AG09319 (cell line): ENCODE measurements at places on chromosomes 4 and X.

GRCh38 chr4:139668036-139668435, 2.4 kb downstream of the MGST2 start:
- no peak for DNase-seq

- DNase-seq = no peak
Observed at GRCh38 chr4:181685911-181686310, 557.3 kb upstream of the TENM3 start.

DNA sequence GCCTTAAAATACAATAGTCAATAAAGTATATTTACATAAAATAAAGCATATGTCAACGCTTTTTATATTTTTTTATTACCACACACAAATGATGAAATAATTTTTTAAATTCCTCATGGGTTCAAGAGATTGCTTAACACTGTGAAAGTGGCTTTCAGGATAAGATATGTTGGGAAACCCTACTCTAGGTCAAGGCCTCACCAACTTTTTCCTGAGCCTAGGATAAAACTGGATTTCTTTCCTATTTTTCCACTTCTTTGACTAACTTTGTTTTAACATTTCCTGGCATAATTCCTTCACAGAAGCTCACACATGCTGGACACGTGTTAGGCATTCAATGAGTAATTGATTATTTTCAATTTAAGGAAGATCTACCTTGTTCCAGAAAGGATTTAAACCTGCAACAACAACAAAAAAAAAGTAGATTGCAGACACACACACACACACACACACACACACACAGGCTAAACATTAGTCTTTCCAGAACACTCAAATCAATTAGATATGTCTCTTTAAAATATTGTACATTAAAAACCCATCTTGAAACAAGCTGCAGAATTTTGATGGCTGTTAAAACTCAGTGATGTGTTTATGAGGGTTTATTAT, 9.1 kb downstream of the KLB start:
- no peak for DNase-seq

DNA sequence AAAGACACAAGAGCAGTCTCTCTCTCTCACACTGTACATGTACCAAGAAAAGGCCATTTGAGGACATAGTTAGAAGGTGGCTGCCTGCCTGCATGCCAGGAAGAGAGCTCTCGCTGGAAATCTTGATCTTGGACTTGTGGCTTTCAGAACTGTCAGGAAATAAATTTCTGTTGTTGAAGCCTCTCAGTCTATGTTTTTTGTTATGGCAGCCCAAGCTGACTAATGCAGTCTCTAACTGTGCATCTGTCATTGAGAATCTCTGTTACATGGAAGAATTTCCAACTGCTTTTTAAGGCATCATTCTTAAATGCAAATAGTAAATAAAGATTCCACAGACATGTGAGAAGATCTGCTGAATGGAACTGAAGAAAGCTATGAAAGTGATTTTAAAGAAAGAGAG, 198.3 kb downstream of the PCDH10 start:
- DNase-seq = no peak

DNA sequence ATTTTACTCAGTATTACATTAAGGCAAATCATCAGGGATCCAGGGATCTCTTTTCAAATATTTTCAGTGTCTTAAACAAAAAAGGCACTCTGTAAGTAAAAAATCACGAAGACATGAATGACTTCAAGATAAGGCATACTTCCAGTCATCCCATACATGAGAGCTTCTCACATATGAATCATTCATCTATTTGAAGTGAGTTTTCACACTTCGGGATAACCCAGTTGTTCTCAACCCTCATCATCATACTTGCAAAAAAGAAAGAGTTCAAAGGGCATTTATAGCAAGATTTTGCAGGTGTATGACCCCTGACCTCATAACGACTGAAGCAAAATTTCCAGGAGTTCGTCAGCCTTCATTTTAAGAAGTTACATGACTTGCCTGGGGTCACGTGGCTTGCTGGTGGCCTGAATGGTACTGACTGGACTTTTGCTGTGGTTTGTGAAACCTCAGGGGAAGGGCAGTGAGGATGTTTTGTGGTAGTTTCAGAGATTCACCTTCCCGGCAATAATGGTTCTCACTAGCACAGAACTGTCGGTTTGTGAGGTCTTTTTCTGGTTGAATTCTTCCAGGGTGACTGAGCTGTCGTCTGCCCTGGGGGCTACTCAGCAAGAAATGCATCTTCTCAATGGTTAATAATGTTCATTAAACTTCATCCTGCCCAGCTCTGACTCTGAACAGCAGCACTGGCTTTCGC, 115.8 kb upstream of the SHISA3 start:
- no peak for DNase-seq

DNA sequence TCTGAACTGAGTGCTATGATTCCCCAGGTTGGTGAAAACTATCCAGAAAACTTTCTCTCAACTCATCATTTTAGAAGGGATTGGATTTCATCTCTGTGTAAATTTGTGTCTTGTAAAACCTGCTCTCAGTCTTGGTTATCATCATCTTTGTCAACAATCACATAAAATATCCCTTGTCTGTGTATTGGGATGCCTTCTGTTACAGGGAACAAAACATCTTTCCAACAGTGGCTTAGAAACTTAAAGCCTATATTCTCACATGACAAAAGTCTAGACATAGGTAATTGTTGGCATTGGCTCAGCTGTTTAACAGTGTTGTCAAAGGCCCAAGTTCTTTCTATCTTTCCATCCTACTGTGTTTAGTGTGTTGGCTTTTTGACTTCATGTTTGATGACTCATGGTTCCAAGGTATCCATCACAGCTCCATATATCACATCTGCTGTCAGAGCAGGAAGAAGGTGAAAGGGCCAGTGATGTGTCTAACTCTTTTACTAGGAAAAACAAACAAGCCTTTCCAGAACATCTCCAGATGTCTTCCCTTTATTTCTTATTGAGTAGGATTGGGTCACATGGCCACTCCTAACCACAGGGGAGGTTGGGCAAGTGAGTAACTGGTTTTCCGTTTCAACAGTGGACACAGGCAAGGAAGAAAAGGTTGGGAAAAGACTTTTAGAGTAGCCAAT, 65.0 kb downstream of the PHEX start:
- no peak for DNase-seq

- no peak for DNase-seq
Observed at GRCh38 chrX:136671006-136671610, 23.1 kb downstream of the CD40LG start.

DNA sequence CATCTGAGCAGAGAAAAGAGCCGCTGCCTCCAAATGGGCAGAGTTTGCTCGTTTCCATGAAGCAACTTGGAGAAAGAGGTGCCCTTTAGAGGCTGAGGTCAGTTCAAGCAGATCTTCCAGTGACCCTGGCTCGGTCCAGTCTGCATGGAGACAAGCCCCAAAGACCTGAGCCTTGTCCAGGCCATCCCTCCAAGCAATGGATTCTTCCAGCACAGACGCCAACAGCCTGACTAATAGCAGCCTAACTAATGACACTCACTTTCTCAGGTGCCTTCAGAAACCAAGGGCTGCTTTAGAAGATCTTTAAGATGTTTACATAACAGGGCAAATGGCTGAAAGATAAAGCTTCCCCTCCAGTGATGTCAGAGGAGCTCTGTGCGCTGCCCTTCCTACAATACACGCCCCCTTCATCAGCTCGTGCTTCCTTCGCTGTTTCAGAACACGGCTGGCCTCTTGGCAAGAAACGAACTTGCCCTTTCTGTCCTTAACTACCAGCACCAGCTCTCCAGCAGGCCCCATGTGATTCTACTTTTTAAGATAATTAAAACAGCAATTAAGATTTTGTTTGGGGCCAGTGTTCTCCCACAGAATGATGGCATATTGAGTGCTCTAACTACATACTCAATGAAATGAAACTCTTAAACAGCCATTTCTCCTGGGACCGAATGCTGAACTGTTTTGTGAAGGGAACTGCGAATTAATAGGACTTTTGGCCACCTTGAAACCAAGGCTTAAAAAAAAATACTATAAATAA, 119.0 kb downstream of the GPR143 start:
- no peak for DNase-seq

DNA sequence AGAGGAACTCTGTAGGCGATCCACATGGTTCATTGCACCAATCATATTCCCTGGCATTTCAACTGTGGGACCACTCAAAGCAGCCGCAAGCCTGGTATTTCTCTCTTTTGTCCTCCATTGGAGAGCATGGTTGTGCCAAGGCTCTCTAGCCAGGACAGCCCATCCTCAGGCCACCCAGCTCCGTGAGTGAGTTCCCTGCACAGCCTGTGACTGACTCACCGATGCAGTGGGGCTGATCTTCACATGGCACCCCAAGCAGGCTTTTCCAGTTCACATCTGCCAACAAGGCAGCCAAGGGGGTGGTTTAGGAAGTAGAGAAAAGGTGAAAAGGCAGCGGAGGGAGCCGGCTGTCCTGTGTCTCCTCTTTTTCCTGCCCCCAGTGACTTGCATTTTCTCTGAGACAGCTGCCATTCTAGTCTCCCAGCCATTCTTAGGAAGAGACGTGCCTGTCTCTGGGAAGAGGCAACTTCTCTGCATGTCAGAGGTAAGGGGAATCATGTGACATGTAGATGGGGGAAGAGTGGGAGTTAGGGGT, 69.2 kb downstream of the MID1IP1 start:
- DNase-seq = no peak

GRCh38 chr4:73883306-73883705, 14.1 kb downstream of the CXCL1 start:
- no peak for DNase-seq

DNA sequence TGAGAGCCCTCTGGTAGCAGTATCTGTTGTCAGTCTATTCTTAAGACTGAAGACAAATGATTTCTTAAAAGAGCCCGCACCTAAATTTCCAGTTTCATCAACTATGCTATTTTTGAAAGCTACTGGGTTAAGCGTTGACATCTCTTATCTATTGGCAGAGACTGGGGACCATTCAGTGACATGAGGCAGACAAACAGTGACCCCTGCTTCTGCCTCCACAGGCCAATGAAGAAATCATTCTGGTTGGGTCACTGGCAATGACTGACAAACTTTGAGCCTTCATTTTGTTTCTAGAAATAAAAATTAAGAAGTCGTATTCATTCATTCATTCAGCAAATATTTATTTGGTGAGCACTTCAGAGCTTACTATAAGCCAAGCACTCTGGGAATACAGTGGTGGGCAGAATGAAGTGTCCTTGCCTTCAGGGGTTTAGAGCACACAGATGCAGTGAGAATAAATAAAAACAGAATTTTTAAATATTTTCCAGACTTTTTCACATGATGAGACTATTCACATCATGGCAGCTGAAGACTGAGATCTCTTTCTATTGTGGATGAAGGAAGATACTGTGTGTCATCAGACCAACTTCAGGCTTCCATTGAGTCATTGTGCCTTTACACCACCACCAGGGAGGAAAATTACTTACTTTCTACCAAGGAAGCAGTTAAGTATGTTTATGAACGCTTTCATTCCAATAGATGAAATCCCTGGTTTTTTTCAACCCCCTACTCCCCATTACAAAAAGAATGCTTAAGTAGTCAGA, 36.0 kb downstream of the SORBS2 start:
- no peak for DNase-seq

DNA sequence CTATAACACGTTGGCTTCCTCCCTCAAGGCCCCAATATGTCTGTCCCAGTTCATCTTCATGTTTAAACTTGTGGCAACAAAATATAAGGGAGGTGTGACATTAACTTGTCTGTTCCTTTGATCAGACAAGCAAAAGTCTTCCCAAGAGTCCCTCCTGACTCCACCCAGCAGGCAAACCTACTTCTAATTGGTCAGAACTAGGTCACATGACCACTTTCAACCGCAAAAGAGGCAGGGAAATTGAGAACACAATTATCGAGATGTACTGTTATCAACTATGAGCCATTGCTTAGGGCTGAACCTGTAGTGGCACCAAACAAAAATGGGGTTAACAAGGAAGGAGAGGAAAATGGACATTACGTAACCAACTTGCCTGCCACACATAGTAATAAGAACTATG, 246.8 kb upstream of the TET2 start:
- DNase-seq = no peak
